ENCODE measurements at places on chromosomes 11 and 22.
A peak's percentile ranks its signal among the peaks of the same experiment; 100 is the strongest.

GRCh38 chr22:20228055-20228938, 39.8 kb downstream of the RTN4R start:
- DNase-seq: no peak

DNA sequence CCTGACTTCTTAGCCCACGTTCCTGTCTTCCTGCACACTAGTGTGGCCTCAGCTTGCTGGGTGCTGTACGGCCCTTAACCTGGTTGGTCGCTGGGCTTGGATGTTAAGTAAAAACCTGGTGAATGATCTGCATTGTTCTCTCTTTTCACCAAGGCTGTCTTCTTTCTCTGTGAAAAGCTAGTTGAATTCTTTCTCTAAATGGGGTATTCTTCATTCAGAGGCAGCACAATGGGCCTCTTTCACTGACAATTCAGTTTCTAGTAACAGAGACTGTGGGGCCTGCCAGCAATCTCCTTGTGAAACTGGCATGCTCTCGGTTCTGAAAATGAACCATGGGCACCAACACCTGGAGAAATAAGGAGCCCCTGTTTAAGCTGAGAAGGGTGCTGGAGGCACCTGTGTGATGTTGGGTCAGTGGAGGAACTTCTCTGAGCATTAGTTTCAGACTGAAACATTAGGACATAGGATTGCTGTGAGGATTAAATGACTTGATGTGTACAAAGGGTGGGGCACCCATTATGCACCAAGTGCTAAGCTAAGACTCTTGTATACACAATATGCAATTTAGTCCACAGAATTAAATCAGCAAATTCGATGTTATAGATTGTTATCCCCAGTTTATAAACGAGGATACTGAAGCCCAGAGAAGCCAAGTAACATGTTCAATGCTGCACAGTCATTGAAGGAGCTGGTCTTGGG, 33.1 kb upstream of the ELF5 start:
- DNase-seq: no peak

DNA sequence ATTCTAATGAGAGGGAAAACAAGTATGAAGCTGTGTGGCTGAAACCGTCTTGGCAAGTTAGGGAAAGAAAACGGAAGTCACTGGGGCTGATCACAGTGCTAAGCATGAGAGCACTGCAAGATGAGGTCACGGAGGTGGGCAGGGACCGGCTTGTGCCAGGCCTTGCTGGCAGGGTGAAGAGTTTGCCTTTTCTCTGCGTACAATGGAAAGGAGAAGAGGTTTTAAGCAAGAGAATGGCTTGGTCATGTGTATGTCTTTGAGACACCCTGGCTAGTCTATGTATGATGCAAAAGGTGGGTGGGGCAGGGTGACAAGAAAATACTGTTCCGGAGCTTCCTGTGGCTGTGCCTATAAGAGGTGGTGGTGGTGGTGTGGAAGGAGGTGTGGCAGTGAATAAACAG, 567.9 kb downstream of the NTM start:
- DNase-seq: no peak

DNA sequence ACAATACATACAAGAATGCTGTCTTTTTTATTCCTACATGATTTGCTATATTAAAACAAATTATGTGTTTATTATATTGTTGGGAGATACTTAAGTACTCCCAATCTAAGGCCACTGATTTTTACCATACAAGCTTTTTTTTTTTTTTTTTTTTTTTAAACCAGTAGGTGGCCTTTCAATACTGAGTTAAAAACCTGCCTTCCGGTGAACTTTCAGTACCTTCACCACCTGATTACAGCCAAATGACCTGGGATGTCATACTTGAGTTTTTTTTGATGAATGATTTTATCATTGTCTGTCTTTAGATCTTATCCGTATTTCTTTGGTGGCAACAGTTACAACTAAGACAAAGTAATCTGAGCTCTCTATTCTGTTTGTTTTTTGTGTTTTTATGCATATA, 94.0 kb upstream of the FOLH1 start:
- DNase-seq: no peak

- DNase-seq: no peak
These were observed 5.3 kb downstream of the CD248 start for GRCh38 chr11:66311470-66311964.

GRCh38 chr11:4466871-4467442, 15.5 kb upstream of the OR52K1 start:
- DNase-seq: no peak

GRCh38 chr11:78019808-78020207, 3.3 kb downstream of the KCTD14 start:
- no peak for DNase-seq

DNA sequence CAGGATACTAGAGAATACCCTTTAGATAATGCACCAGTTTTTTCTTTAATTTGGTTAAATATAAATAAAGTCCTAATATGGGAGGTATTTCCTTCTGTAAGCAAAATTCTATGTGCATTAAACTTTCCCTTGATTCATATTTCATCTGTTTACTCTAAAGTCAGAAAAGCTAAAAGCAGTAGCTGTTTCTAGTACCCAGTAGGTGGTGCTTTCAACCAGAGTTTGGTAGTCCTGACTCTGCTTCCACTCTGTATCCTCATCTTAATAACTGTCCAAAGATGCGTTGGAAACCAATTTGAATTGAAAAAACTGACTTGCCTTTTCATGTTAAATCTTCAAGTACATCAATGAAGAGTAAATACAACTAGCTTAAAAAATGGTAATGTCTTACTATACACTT, 1065.2 kb downstream of the JRKL start:
- no peak for DNase-seq

DNA sequence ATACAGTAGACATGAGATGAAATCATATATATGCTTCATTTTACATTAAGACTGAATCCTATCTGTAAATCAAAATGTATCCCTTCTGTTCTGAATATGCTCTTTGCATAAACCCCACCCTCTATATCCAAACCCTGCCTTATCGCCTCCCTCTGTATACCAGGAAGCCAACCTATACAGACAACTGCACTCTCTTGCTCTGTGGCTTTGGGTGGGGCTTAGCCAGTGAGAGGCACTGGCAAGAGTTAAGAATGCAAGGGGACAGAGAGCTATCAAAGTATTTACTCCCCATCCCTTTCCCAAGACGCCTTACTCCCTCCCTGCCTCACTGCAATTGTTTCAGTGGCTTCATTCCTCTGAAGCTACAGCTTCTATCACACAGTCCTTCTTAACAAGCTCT, 309.8 kb downstream of the TTC28 start:
- DNase-seq: peak; percentile 84

DNA sequence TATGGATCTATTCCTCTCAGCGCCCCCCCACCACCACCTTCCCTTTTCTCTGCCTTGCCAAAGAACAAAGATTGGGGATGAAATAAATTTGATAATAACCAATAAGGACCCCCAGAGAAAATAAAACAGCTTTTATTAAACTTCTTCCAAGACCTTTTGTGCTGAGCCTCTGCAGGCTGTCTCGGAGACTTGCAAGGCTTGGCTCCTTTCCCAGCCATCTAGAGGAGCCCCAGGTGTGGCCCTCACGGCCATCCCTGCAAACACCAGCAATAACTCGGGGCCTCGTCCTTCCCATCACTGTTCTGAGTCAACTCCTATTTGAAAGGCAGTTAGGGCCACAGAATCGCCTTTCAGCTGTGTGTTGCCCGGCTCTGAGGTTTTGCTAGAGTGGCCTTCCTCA, 51.2 kb upstream of the LMO1 start:
- DNase-seq: no peak

DNA sequence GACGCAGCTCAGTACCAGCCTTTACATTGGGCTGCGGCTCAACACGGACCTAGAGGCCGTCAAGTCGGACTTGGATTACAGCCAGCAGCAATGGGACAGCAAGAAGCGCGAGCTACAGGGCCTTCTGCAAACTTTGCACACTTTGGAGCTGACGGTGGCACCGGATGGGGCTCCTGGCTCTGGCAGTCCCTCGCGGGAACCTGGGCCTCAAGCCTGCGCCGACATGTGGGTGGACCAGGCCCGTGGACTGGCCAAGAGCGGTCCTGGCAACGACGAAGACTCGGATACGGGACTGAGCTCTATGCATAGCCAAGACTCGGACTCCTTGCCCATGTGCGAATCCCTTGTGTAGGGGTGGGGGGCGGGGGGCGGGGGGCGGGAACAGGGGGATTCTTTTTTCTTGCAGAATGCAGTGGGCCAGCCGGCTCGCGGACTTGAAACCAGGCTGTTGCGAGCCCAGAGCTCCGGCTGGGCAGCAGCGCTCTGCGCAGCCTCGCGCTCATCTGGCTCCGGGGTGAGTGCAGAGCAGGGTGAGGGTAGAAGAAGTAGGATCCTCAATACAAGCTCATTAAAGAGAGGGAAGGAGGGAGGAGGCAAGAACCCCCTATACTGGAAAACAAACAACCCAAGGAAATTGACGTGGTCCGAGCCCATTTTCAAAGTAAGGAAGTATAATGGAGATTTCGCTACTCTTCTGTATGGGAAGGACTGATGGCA, 1.8 kb downstream of the RASSF10 start:
- no peak for DNase-seq

- DNase-seq: no peak
These were observed 96.2 kb upstream of the SERPIND1 start for GRCh38 chr22:20677684-20678242.

GRCh38 chr11:46404476-46405017, 13.0 kb upstream of the CHRM4 start:
- DNase-seq: no peak

DNA sequence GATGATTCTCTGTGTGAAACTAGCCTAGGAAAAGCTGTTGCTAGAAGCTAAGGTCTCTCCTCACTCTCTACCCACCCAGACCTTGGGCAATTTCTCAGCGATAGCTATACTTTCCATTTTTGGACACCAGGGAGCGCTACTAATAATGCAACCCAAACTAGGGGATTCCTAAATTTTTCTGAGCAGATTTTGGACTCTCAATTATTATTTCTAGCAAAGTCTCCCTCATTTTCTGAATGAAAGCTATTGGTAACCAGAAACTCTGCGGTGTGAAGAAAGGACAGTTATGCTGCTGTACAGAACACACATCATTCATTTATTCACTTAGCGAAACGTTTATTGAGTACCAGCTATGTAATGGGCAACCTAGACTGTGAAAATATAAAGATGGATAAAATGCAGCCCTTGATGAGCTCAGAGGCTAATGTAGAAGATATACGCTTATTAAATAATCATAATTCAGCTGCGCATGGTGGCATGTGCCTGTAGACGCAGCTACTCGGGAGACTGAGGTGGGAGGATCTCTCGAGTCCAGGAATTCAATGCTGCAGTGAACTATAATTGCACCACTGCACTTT, 6.1 kb upstream of the STIM1 start:
- DNase-seq: peak; percentile 89

DNA sequence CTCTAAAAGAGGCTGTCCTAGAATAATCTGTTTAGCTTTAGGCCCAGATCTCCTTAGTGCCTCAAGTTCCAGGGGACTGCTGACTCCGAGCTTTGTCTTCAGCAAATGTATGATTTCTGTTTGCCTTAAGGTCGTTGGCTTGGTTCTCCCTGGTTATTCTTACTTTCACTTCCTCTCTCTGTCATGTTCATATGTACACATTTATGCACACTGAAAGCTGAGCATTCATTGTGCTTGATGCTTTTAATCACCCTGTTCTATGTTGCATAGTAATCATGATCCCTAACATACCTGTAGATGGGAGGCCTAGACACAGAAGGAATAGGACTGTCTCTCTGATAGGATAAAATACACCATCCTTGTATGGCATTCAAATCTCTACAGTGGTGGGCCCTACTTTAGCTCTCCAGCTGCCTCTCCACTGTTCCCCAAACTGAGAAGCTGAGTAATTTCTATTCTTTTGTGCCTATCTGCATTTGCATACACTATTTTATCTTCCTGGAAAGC, 7.2 kb downstream of the PPFIBP2 start:
- DNase-seq: no peak

GRCh38 chr11:69199583-69200315, 44.0 kb downstream of the SMIM38 start:
- no peak for DNase-seq

- no peak for DNase-seq
These were observed 61.9 kb downstream of the TSPAN18 start for GRCh38 chr11:44788536-44789261.

- no peak for DNase-seq
These were observed 129.2 kb upstream of the MTMR2 start for GRCh38 chr11:96052921-96053651.

- no peak for DNase-seq
These were observed 7.1 kb downstream of the TSKU start for GRCh38 chr11:76790251-76790650.

DNA sequence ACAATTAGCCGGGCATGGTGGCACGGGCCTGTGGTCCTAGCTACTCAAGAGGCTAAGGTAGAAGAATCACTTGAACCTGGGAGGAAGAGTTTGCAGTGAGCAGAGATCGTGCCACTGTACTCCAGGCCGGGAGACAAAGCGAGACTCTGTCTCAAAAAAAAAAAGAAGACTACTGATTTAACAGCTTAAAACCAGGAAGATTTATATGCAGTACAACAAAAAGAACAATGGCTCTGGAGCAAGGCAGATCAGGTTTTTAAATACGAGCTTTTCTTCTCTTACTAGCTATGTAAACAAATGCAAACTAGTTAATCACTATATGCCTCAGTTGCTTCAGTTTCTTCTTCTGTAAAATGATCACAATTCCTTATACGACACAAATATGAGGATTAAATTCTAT, 6.9 kb downstream of the FAM168A start:
- DNase-seq: no peak

DNA sequence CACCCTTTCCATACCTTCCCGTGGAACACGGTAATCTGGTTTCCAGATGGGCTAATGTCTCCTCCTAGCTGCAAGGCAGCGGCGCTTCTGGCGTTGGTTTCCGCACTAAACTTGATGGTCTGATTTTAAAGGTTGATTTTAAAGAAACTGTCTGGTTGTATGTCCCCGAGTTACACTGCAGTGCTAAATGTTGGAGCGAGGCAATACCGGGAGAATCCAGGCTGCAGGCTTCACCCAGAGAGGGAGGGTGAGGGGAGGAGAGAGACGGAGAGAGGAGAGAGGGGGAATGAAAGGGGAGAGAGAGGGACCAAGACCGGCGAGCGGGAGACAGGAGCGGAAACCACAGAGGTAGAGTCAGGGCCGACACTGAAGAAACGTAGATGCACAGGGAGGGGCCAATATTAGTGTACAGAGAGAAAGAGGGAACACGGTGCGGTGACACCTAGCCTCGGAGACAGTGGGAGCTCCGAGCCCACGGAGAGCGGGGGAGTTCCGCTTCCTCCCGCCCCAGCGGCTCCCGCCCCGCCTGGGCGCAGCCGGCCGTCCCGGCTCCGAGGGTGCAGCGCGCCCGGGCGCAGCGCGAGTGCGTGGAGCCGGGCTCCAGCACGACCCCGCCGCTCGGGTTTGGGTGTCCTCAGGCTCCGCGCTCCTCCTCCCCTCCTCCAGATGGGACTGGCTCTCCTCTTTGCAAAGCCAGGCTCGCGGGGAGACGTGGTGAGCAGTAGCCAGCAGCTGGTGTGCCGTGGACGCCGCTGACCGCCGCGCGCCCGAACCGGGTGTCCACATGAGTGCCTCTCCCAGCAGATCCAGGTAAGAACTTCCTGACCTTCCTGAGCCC, 71.9 kb upstream of the GRAMD1B start:
- DNase-seq: peak; percentile 88

GRCh38 chr11:72349616-72350218, 84.6 kb downstream of the CLPB start:
- DNase-seq: no peak
